ENCODE measurements at places on chromosomes 3 and 15.

DNA sequence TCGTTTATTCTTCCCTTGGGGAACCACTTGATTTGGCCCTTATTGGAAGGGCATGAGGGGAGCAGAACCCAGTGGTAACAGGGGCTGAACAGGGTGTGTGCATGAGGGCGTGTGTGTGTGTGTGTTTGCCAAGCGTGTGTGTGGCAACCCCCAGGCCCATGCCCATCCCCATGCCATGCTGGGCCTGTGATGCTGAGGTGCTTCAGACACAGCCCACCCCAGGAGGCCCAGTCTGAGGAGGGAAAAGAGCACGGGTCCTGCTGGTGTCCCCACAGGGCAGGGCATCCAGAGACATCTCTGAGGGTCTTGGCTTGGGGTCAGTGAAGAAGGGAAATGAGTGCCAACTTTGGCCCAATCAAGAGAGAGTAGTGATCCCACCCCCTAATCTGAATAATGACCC lies 71.6 kb downstream of the RASGRF1 start:
- DNase-seq = no peak

DNA sequence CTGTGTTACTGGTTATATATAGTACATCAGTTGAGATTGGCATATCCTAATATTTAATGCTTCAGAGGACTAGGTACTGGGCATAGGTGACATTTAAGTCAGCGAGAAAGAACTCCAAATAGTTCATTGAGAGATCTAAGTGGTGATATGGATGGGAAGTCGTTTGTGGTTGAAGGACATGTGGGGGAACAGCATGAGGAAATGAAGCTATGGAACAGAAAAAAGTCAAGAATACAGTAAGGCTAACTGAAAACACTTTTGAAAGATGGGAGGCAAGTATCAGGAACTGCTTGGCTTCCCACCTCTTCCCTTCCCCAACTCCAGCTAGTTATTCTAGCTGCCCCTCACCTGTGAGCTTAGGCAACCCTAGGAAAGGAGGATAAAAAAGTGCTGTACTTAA lies 3.7 kb upstream of the MYO5A start:
- DNase-seq = no peak

GRCh38 chr3:195259154-195259474 lies 11.8 kb downstream of the XXYLT1 start:
- DNase-seq = no peak

DNA sequence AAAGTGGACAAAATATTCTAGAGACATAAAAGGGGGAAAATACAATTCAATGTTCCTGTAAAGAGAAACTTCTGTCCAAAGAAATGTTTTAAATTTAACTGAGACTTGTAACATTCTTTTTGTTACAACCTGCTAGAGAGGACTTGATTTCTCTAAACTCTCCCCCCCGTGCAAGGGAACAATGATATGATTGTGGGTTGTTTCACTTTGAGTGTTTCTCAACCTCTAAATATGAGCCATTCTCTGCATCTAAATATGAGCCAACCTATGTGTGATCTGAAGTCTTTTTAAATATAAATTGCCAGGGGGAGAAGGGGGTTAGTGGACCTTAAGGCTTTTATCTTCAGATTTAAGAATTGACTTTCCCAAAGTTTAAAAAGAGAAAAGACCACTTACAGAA lies 14.6 kb downstream of the ZNF860 start:
- no peak for DNase-seq

- DNase-seq = no peak
These were observed 135.2 kb downstream of the DPH6 start for GRCh38 chr15:35410775-35411174.

DNA sequence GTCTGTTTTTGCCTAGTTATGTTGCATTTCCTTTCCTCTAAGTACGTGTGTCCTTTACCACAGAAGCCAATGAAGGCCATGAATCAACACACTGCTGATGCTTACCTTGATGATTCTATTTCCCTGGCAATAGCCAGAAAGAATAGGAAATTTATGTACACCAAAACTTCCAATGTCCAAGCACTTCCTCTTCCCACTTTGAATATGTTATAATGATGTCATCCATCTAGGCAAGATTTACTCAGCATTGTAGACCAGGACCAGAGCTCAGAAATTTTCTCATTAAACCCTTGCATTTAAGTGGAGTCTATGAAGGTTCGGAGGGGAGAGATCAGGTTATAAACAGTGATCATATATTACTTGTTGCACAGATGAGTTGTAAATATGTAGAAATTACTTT lies 126.0 kb downstream of the THRB start:
- DNase-seq = no peak

DNA sequence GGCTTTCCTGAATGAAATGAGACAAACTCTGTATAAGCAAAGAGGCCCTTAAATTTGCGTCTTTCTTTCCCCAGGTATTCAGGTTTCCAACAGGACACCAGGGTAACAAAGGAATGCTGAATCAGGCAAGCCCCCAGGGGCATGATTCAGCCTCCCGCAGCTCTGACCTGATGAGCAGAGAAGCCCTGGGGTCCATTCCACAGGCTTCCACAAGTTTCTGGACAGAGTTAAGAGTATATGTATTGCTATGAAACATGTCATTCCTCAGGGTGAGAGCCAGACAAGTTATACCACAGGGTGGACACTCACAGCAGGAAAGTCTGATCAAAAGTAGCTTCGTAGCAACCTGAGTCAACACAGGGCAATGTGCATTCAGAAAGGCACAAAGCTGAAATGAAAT lies 68.1 kb upstream of the CTNNB1 start:
- DNase-seq = no peak

DNA sequence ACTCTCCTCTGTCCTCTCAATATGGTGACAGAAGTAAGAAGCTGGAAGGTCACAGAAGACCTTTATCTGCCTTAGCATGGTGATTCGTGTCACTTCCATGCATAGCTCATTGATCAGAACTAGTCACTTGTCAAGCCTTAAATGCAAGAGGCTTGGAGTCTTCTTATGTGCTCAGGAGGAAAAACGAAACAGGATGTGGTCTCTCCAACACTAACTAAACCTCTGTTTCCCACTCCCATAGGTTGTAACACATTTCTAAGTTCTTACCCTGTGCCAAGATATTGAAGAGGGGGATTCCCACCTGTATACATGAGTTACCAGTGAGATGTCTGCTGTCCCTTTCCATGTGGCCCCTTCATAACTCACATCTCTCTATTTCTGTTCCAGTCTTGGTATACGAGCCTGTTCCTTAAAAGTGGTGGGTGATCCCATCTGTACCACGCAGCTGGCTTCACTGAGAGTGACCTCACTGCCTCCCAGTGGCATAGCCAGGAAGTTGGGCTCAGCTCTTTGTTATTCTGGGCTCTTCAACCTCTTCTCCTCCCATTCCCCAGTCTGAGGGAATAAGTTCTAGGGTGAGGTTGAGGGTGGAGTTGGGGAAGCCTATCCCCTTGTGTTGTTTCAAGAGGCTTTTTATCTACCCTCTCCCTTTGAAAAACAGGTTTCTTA lies 203.2 kb upstream of the PPP2R3A start:
- DNase-seq = no peak

GRCh38 chr15:63605816-63606215 lies 8.6 kb downstream of the FBXL22 start:
- DNase-seq = peak; percentile 64

DNA sequence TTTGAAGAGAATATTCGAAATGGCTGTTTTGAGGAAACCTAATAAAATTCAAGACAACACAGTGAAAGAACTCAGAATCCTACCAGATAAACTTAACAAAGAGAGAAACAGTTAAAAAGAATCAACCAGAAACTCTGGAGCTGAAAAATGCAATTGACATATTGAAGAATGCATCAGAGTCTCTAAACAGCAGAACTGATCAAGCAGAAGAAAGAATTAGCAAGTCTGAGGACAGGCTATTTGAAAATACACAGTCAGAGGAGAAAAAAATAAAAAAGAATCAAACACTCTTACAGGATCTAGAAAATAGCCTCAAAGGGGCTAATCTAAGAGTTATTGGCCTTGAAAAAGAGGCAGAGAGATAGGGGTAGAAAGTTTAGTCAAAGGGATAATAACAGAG lies 13.5 kb downstream of the C3orf33 start:
- no peak for DNase-seq

- DNase-seq = peak; percentile 80
These were observed 1.6 kb upstream of the KLF13 start for GRCh38 chr15:31324806-31325594.

- DNase-seq = peak; percentile 50
These were observed 51.0 kb upstream of the PLXND1 start for GRCh38 chr3:129657261-129658046.

GRCh38 chr3:44442596-44443309 lies 34.7 kb downstream of the ZNF445 start:
- peak; percentile 17 for DNase-seq

DNA sequence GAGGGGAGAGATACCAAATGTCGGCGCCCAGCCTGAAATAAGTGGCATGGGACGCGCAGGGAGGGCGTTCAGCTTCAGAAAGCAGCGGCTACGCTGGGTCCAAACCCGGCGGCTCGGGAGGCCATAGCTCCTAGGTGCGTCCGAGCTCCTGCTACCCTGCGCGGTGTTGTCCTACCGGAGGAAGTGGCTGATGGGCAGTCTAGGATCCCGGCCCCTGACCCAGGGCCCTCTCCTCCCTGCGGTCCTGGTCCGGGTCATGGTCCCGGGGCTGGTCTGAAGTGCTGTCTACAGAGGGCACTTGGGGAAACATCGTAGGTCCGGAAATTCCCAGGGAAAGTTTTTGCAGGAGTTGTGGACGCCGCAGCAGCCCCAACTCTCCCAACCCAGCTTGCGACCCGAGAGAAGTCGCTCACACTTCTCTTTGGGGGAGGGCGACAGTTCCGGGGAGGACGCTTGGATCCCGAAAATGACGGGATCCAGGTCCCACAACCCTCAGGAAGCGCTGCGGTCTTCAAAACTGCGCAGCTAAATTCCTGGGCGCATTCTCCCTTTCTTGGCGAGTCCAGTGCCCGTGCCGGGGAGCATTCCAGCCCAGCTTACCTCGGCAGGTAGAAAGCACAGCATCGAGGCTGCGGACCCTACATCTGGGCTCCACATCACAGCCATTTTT lies 9.1 kb upstream of the FOXB1 start:
- no peak for DNase-seq

DNA sequence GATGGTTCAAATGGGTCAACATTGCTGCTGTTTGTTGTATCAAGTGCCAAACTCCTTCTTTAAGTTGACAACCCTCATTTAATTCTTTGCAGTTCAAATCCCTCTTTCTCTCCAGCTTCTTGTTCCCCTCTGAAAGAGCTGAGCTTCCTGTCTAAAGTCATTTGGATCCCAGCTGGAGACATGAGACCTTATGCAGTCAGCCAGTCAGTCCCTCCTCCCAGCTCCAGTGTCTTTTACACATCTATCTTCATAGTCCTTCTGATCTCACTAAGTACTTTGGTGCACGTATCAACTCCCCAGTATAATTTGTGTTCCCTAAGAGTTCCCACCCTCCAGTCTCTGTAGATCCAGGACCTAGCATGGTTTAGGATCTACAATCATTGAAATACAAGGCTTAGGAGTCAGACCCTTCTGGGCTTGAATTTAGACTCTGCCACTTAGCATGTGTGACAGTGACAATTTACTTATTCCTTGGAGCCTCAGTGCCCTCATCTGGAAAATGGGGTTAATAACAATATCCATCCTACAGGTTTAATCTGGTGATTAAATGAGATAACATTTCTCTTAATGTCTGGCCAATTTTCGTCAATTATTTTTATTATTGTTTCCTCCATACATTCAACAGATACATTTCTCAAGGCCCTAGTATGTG lies 102.8 kb upstream of the SEMA6D start:
- peak; percentile 7 for DNase-seq

DNA sequence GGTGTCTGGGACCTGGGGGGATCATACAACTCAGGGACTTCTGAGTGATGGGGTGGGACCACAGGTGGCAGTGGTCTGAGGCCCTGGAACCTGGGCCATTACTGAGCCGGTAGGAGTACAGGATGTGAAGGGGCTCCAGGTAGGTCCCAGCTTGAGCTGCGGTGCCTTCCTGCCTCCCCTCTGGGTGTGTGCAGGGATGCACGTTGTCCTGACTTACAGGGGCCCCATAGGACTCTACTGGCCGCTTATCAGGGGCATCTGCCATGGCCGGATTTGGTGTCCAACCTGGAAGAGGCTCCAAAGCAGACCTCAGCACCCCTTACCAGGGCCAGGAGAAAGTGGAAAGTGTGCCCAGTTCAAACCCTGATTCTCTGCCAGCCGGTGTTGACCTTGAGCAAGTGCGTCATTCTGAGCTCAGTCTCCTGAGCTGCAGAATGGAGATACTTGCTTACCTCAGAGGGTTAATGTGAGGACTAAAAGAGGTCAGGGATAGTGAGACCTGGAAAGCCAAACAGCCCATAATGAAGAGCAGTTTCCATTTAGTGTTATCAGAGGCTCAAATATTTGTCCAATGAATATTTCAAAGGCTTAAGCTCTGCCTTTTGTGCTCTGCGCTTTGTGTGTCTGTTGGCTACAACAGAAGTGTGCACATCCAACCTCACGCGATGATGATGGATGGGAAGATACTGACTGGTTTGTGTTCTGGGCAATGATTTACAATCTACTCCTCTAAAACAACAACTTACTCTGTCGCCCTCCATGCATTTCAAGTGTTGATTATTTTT lies 35.4 kb upstream of the ESYT3 start:
- no peak for DNase-seq

Measured in hematopoietic multipotent progenitor cell treated with erythropoietin and hydrocortisone succinate and interleukin-3 and kit ligand, for 4 days (in vitro differentiated cells).